ENCODE measurements at places on chromosomes 3 and 15.
A peak's percentile ranks its signal among the peaks of the same experiment; 100 is the strongest.

- DNase-seq = peak; percentile 87
These were observed 211.4 kb downstream of the NR1D2 start for GRCh38 chr3:24156466-24156865.

DNA sequence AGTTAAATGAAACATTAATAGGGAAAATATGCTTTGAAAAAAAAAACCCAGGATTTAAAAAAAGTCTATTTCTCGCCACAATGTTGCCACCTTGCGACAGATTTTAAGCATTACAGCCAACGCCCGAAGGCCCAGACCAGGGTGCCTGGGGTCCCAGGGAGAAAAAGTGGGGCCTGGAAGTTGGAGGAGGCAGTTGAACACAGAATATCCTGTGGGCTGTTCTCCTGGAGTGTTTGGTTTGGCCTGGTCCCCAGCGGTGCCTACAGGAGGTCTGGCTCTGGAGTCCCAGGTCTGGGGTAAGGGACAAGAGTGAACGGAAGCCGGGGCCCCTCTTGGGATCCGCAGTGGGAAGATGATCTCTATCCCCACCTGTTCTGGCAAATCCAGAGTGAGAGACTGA, 3.4 kb downstream of the RNU6-1 start:
- peak; percentile 20 for DNase-seq

GRCh38 chr3:147389717-147390116, 16.6 kb downstream of the ZIC4 start:
- DNase-seq = no peak

DNA sequence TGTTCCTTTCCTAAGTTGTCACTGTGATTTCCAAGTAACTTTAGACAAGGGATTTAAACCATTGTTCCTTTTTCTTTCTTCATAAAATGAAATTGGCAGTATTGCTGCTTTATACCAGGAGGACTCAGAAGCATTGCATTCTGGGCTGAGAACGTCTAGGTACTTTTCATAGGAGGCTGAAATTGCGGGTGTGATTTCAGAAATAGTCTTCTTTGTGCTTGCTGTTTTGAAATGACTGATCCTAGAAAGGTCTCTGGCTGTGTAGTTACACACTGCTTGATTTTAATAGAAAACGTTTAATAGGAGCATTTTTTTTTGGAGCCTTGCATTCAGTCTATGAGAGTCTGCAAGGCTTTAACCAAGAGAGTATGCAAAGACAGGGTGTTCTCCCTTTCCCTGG, 56.3 kb downstream of the PPM1L start:
- no peak for DNase-seq

GRCh38 chr3:42705962-42706585, 3.5 kb upstream of the HHATL start:
- no peak for DNase-seq

GRCh38 chr3:57983734-57984518, 24.3 kb upstream of the FLNB start:
- peak; percentile 93 for DNase-seq

DNA sequence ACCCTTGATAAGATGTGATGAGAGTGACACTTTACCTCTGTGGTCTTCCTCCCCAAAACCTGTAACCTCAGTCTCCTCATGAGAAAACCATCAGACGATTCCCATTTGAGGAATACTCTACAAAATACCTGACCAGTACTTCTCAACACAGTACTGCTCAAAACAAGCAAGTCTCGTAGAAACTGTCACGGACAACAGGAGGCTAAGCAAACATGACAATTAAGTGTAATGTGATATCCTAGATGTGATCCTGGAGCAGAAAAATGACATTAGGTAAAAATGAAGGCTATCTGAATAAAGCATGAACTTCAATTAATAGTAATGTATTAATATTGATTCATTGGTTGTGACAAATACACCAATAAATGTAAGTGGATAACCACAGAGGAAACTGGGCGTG, 113.6 kb downstream of the CACNA2D3 start:
- no peak for DNase-seq

DNA sequence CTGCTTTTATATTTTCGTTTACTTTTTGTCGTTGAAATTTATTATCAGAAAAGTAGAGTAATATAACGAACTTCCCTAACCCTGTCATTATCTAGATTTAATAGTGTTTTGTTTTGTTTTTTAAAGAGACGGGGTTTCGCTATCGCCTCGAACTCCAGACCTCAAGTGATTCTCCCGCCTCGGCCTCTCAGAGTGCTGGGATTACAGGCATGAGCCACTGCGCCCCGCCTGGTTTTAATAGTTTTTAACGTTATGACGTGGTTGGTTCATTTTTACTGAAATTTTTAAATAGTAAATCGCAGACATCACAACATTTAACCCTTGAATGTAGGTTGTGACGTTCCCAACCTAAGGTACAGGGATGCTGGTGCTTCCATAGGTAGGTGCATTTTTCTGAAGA, 1.0 kb downstream of the NGRN start:
- no peak for DNase-seq

DNA sequence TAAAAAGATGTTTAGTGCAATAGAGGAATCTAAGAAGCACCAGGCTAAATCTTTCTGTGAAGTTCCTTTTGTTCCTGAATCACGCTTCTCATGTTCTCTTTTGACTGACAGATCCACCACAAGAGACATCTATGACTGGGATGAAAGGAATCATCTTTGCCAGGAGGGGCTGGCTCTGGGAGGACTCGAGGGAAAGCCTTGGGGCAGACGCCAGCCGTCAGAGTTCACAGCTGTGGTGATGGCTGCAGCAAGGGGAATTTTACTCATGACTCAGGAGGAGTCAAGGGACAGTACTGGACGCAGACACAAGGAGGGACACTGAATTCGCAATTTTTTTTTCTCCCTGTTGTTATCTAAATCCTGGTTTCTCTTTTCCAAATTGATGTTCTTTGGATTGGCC, 38.7 kb downstream of the C3orf38 start:
- no peak for DNase-seq

DNA sequence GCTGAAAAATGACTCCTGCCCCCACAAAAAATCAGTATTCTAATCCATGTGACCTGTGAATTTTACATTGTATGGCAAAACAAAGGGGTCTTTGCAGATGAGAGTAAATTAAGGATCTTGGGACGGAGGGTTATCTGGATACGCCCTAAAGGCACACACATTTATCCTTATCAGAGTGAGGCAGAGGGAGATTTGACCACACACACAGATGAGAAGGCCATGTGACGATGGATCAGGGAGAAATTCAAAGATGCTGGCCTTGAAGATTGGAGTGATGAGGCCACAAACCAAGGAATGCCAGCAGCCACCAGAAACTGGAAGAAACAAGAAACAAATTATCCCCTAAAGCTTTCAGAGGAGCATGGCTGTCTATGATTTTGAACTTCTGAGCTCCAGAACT, 288.5 kb downstream of the XXYLT1 start:
- no peak for DNase-seq

GRCh38 chr3:29430558-29430971, 149.7 kb downstream of the RBMS3 start:
- peak; percentile 15 for DNase-seq

GRCh38 chr3:45042162-45042561, 16.1 kb downstream of the CLEC3B start:
- DNase-seq = no peak

GRCh38 chr3:6449099-6449498, 411.8 kb upstream of the GRM7 start:
- DNase-seq = no peak

- no peak for DNase-seq
These were observed 99.2 kb downstream of the PDZRN3 start for GRCh38 chr3:73525591-73525990.

- DNase-seq = no peak
These were observed 113.6 kb downstream of the PLCL2 start for GRCh38 chr3:16998236-16998923.

- DNase-seq = no peak
These were observed 117.5 kb downstream of the EEFSEC start for GRCh38 chr3:128270559-128271492.

DNA sequence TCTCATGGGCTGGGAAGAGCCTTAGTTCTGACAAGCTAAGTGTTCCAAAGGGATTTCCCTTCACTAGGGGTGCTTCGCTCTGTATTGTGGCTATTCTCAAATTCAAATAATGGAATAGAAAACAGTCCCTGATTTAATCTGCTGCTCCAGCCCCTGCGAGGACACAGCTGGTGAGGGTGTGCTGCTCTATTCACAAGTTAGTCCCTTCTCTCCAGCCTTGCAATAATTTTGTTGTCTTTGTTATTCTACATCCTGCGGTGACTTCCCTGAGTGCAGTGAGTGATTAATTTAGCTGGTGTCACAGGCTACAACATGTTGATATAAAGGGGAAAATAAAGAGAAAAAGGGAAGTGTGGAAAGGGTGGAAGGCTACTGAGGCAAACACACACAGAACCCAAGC, 180.5 kb upstream of the VEPH1 start:
- DNase-seq = no peak

DNA sequence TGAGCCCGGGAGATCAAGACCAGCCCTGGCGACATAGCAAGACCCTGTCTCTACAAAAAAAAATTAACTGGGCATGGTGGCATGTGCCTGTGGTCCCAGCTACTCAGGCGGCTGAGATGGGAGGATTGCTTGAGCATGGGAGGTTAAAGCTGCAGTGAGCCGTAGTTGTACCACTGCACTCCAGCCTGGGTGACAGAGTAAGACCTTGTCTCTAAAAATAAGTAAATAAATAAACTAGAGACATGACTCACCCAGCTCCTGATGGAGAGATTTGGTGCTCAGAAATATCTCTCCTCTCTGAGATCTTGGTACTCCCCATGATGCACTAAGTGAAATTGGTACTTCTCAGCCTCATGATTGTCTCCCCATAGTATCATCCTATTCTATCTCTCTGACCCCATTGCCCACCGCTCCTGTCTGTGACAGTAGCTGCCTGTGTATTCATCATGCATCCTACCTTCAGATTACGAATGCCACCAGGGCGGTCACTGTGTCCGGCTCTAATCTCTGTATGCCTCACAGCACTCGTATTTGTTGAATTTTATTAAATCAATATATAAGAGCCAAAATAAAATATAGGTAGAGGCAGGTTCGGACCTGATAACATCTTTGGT, 50.9 kb downstream of the ABHD2 start:
- DNase-seq = no peak

DNA sequence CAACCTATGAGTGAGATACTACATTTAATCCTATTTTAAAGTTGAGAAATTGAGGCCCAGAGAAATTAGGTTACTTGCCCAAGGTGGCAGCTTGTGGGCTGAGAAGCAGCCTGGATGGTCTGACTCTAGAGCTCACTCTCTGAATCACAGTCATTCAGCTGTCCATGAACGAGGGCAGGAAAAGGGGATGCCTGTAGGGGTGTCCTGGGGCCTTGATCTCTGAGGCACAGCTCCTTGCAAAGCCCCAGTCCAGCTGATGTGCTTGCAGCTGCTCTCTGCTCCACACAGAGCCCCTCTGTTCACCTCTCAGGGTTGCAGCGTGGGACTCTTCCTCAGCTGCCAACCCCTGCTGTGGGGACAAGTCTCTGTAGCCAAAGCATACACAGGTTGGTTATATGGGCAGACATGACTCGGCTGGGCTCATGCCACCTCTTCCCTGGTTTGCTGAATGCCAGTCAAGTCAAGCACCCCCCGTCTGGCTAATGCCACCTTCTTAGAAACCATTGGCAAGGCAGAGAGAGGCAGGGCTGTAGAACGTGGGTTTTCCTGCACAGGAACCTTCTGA, 56.8 kb downstream of the GASK1A start:
- no peak for DNase-seq

DNA sequence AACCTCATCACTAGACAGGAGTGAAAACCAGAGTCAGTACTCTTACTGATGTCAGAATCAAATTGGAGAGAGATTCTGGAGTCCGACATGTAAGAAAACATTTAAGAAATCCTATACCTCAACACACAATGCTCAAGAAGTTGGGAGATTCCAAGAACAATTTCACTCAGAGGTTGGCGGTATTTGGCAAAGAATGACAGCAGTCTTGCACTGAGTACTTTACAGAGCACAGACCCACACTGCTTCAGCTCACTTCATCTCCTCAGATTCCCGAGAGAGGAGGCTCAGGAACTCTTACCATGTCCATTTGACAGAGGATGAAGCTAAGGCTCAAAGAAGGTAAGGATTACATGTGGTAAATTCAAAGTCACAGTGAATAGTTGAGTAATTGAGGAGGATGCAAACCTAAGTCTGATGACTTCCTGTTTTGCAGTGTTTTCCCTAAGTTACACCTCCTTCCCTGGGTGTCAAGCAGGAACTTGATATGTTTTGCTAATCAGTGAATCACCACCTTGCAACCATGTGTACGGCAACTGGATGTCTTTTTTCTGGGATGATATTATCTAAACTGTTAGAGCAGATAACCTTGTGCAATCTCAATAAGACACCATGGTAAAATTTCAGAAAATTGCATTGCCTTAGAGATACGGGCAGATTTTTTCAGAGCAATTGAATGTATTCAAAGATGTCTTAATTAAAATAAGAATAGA, 61.3 kb upstream of the MME start:
- DNase-seq = no peak

DNA sequence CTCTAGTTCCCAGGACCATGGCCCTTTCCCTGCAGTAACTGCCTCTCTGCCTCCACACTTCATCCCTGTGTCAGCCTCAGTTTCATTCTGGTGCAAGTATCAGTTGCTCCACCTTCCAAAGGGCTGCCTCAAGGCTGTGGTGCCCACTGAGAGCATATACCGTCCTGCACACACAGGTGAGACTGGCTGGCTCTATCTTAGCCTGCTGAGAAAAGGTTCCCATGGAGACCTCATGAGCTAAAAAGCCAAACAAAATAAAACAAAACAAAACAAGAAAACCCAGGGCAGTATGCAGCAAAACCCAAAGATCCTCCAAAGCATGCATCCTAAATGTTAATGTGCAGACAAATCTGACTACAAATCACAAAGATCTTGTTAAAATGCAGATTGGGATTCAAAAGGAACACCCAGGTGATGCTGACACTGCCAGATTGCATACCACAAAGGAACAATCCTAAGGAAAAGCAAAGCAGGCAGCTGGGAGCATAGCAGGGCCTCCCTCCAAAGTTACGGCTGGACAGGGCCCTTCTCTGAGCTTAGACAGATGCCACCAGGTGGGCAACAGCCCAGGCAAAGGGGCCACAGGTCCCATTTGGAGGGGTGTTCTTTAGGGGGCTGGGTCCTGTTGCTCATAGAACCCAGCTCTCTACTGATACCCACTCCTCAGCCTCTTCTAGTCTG, 76.3 kb upstream of the SLCO2A1 start:
- DNase-seq = no peak

DNA sequence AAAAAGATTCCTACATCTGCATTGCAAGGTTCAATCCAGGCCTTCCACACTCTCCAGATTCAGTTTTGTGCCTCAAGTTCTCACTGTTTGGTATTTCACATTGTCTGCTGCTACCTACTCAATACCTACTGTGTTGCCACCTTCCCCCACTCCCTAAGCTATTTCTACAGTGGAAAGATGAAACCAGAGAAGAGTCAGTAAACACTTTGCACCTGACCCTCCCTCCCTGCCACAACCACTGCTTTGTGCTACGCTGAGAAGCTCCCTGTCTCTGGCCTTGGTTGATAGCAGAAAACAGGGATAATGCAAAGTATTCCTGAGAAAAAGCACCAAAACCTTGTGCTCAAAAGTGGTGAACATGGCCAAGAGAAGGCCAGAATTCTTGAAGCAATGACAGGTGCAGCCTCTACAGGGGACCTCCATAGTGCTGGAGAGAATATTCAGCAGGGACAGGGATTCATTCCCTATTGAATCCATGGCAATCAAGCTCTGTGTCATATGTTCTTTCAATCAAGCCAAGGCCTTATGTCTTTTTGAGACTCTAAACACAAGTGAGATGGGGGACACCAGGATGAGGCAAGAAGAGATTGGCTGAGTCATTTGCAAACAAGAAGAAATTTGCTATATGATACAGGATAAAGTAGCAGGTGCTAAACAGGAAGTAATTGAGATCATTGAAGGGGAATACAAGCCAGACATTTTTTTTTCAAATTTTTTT, 83.5 kb upstream of the LIPC start:
- no peak for DNase-seq

Measured in HS-5 (cell line).